Breast epithelium (tissue), 4 donors: ENCODE measurements at places on chromosomes 4 and X. TPM values are rescaled to one million over a fixed set of nuclear protein-coding genes. Genes with fewer than 3 reads are reported as not detected.

- no peak for DNase-seq
Observed at GRCh38 chr4:96887857-96888256, 1048.0 kb downstream of the PDHA2 start.

NKAP gene
- 7.3 TPM for total RNA-seq

PAGE2B gene
- total RNA-seq, result not detected

GRCh38 chrX:106791495-106791894 lies 11.0 kb upstream of the TBC1D8B start:
- DNase-seq, result no peak

- no peak for DNase-seq
Observed at GRCh38 chr4:146655521-146655856, 16.8 kb downstream of the POU4F2 start.

DNA sequence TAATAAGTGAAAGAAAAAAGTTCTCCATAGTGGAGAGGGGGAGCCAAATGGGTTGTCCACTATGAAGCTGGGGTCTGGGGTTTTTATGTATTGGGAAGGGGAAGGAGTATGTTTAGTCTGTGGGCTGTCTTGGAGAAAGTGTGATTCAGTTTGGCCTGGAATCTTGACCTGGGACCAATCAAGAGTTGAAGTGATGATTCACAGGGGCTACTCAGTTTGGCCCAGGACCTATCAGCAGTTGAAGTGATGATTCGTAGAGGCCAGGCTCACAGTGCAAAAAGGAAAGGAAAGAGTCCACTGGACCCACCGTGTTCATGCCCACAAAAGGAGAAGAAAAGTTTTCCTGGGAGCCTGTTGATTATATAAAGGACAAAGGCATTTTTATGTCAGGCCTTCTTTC lies 47.3 kb upstream of the RAB9B start:
- DNase-seq, result no peak

GRCh38 chrX:35841872-35842271 lies 43.7 kb downstream of the MAGEB16 start:
- DNase-seq, result no peak

NEIL3 gene
- total RNA-seq, result not detected

GRCh38 chrX:119871245-119871598 lies 311 bp downstream of the RNF113A start:
- no peak for DNase-seq

DNA sequence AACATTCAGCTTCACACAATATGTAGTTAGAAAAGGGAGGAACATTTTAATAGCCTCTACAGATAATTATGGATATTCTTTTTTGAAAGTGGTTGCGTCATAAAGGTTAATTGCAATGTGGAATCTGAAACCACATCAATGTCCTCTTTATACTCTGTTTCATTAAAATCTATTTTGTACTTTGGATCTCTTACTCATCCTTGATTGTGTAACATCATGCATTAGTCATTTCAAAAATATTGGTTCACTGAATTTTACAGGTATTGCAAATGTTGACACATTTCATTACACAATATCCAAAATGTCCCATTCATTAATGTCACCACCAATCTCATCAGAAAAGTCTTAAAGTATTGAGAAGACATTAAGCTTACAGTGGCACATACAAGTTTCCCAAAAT lies 62.7 kb upstream of the USP9X start:
- DNase-seq, result no peak
